Frontal cortex (tissue), 4 donors: ENCODE measurements at places on chromosomes 7 and 10. TPM values are rescaled to one million over a fixed set of nuclear protein-coding genes. Genes with fewer than 3 reads are reported as not detected.

WIPF3 gene
- total RNA-seq, result 4.1 TPM

STYXL1 gene
- total RNA-seq, result 16.3 TPM

BCCIP gene
- total RNA-seq, result 35.9 TPM

LBX1 gene
- total RNA-seq, result not detected

TMEM225B gene
- total RNA-seq, result not detected

ENTPD1 gene
- 6.9 TPM for total RNA-seq

FKBP6 gene
- total RNA-seq, result not detected

PHYHIPL gene
- 17.1 TPM for total RNA-seq

DBNL gene
- total RNA-seq, result 48.1 TPM

CDHR3 gene
- total RNA-seq, result 11.4 TPM

DNAH11 gene
- 0.82 TPM for total RNA-seq

CYP2C19 gene
- 0.41 TPM for total RNA-seq

CPXM2 gene
- under 0.01 TPM for total RNA-seq

PDK4 gene
- total RNA-seq, result 2.9 TPM

SPAG6 gene
- total RNA-seq, result 0.41 TPM

COL17A1 gene
- total RNA-seq, result under 0.01 TPM

ZNF853 gene
- 23.6 TPM for total RNA-seq

GNAI1 gene
- total RNA-seq, result 152 TPM

TLX1 gene
- not detected for total RNA-seq

AKR1E2 gene
- total RNA-seq, result 74.2 TPM

APBB1IP gene
- 0.82 TPM for total RNA-seq
